ENCODE measurements at places on chromosomes 5 and 9.

DNA sequence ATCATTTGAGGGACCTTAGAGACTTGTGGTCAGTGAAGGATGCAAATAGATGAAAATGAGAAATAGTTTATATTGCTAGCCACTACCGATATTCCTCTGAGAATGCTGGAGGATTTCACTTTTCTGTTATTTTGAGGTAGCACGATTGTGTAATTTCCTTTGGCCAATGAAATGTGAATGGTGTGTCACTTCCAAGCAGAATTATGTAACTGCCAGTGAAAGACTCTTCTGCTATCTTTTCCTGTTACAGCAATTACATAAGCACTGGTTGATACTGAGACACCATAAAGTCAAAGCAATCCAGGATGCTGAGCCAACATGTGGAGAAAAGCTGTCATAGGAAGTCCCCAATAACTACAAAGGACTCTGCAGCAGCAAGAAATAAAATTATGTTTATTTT is 3.6 kb upstream of the PCDHA2 start:
- DNase-seq, result no peak

DNA sequence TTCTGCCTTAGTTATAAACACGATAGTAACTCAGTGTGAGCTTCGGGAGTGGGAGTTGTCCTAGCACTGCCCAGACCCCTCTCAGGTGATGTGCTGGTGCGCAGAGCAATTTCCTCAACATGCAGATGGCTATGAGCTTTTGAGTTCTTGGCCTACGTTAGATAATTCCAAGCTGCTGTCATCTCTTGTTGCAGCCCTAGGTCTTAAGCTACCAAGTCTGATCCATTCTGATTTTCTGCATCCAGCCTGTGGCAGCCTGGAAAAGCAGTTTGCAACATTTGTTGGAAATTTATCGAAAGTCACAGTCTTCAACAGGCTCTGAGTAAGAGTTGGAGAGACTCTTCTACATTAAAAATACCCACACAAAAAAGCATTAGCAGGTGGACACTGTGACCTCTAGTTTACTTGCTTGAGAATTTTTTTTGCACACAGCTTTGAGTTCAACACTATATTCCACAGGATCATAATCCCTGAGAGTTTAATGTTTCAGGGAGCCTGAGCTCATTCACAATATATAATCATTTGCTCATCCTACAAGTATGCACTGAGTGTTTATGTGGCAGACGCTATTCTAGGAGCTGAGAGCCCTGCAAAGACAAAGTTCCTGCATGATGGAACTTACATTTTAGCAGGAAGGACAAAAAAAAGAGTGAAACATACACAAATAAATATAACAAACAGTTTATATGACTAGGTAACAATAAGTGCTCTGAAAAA is 91.6 kb downstream of the UBE2QL1 start:
- DNase-seq, result no peak

DNA sequence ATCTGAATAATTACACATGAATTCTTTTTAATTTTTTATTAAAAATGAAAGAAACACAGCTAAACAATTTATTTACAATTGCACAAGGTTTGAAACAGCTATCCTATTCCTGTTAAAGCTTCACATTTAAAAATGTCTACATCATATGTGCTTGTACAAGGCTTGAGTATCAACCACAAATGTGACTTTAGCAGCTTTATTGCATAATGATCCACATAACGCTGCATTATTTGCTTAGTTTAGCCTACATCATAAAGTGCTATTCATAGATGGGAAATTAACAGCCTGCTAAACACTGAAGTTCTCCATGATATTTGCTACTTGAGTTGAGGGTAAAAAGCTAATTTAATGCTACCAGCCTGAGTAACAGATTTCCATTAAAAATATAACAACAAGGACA is 45.0 kb downstream of the TRIM36 start:
- DNase-seq, result no peak

DNA sequence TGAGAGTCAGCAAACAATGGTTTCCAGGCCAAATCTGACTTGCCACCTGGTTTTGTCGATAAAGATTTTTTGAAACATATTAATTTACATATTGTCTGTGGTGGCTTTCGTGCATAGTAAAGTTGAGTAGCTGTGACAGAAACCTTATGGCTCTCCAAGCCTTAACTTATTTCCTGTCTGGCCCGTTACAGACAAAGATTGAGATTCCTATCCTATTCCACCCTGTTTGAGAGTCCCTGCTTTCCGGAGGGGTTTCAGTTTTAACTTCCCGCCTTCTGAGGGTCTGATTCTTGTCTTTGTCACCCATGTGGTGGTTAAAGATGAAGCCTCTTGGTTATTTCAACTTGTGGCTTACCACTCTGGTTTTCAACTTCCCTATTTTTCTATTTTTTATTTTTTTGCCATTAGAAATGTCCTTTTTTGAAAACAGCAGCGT is 11.4 kb downstream of the OTULIN start:
- DNase-seq, result no peak

- DNase-seq, result no peak
Measured at GRCh38 chr9:94981723-94982090, 255.2 kb downstream of the AOPEP start.

GRCh38 chr5:88419931-88420330 is 151.3 kb upstream of the TMEM161B start:
- no peak for DNase-seq

- no peak for DNase-seq
Measured at GRCh38 chr5:138610415-138610917, 35.3 kb upstream of the HSPA9 start.

GRCh38 chr9:82882138-82882537 is 180.8 kb downstream of the RASEF start:
- no peak for DNase-seq

GRCh38 chr9:136558373-136558772 is 12.5 kb upstream of the NOTCH1 start:
- no peak for DNase-seq

GRCh38 chr5:176778921-176779465 is 31.4 kb upstream of the UNC5A start:
- DNase-seq, result no peak

DNA sequence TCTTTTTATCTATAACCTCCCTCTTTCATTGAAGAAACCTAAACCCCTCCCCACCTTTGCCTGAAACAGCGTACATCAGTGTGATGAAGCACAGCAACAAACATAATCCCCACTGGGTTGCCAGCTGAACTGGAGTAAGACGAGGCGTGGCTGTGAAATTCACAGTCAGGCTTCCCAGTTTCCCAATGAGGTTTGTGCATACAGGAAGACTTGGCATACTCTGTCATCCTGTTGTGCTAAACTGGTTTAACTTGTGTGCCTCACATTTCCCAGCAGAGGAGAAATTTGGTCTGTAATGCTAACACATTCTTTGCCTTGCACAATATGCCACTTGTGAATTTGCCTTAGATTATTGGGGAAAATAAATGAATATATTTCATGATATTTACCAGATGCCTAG is 121.5 kb downstream of the SV2C start:
- DNase-seq, result no peak

Measured in activated CD4-positive, alpha-beta T cell treated with anti-CD3 and anti-CD28 coated beads, Interleukin-2, amount 50 U/mL, for 48 hours (primary cell).